ENCODE measurements at places on chromosomes 11 and 22. TPM values are rescaled to one million over a fixed set of nuclear protein-coding genes. Genes with fewer than 3 reads are reported as not detected.

Gene LMNTD2
- total RNA-seq: 2.1 TPM

Gene OR4D5
- total RNA-seq: not detected

Gene OR52M1
- not detected for total RNA-seq

Gene MAML2
- total RNA-seq: 48.2 TPM

Gene ASRGL1
- 6.0 TPM for total RNA-seq
